ENCODE measurements at places on chromosomes 16 and 17.

- no peak for DNase-seq
Measured at GRCh38 chr16:27505297-27506236, 44.1 kb downstream of the GTF3C1 start.

GRCh38 chr17:37490638-37491614, 1.2 kb downstream of the DUSP14 start:
- DNase-seq, result no peak

DNA sequence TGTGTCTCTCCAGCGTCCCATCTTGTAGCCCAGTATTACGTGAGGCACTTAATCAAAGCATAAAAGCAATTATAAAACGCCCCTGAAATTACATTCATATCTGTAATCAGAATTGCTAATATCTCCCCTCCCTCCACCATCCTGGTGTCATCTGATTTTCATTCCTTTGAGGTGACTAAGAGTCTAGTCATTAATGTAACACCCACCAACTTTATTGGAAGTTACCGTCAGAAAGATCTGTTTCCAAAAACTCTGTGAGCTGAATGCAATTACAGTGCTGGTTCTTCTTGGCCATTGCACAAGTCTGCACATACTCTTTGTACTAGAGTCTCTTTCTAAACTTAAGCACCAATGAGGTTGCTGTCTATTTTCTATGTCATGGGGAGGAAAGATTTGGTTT, 12.5 kb upstream of the MAF start:
- DNase-seq, result no peak

- no peak for DNase-seq
Measured at GRCh38 chr17:64154313-64154695, 24.4 kb upstream of the ERN1 start.

DNA sequence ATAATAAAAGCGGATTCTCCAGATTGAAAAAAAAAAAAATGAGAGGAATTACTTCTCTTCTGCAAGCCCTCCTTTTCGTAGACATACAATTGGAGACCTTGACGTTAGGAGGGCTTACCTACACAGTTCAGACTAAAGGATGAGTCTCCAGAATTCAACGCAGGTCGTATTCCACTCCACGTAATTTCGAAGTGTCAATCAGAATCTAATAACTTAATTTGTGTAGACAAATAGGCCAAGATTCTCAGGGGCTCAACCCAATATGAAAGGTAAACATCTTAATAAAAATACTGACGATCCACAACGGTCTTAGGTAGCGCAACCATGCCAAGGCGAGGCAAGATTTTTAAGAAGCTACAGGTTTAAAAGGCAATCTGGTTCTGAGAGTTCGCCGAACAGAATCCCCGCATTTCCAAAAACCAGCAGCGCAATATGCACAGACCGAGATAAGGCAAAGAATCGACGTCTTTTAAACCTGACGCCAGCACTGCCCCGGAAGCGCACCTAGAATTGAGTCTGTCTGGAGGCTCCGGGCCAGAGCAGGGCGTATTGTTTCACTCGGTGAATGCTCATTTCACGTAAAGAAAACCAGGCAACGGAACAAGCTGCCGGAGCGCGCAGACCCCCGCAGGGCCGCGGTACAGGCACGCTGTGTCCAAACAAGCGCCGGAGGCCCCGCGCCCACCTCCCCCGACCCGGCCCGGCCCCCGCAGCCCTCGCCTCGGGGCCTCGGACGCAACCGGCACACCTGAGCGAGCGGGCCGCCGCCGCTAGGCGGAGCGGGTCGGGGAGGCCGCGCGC, 623 bp downstream of the MBTPS1 start:
- no peak for DNase-seq

GRCh38 chr16:70685938-70686375, at the start of gene MTSS2:
Gene MTSS2 (minus strand): TSS chr16:70686053. CDS start chr16:70685791, 262 bp downstream.
- DNase-seq, result no peak
